Stimulated activated CD8-positive, alpha-beta memory T cell treated with anti-CD3 and anti-CD28 coated beads, Interleukin-7, amount 100 ng/mL, for 4 hours (primary cell): ENCODE measurements at places on chromosomes 3 and 15.

- DNase-seq, result no peak
Measured at GRCh38 chr15:64209680-64210334, 47.0 kb upstream of the PPIB start.

DNA sequence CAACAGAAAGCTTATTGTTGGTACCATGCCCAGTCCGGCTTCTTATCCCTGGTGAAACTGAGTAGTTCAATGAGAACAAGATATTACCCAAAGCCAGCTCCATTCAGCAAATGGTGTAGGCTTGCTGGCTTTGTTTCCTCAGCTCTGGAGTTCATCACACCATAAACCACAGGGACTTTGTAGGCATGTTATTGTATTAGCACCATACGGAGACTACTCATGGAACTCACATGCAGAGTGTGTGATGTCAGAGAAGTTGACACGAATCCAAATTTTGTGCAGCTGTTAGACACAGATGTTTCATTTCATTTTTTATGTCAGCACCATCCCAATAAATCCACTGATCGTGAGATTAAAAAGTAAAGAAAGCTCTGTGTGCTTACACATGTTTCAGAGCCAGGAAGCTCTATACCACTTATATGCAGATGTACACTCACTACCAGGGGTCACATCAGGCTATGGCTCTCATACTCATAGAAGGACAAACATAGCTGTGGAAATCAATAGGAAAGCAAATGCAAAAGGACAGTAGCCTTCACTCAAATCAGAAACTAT, 63.4 kb upstream of the LEKR1 start:
- DNase-seq, result no peak

DNA sequence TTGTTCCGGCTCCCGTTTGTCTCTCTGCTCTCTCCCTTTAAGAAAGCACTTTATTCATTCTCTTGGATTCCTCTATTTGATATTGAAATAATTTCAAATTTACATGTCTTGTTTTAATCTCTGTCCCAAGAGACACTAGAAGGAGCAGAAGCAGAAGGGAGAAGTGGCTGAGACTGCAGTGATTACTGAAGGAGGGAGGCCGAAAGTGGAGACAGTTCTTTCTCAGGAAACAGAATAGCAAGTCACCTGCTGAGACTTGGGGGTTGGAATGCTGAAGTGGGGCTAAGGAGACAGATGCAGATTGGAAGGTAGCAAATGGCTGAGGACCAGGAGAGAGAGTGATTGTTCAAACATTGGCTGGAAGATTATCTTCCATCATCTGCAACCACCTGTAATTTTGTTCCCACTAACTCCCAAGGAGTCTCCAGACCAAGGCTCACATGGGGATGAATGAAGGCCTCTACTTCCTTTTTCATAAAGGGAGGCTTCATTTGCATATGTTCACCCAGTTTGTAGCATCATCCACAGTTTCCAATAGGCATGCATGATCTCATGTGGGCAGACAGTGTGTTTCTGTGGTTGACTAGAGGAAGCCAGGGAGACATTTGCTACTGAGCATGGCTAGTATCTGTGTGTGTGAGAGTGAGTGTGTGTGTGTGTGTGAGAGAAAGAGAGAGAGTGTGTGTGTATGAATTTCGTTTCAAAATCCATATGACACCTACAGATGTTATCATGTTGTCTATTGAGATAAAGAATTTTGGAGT, 24.0 kb downstream of the LTF start:
- DNase-seq, result peak; percentile 8

DNA sequence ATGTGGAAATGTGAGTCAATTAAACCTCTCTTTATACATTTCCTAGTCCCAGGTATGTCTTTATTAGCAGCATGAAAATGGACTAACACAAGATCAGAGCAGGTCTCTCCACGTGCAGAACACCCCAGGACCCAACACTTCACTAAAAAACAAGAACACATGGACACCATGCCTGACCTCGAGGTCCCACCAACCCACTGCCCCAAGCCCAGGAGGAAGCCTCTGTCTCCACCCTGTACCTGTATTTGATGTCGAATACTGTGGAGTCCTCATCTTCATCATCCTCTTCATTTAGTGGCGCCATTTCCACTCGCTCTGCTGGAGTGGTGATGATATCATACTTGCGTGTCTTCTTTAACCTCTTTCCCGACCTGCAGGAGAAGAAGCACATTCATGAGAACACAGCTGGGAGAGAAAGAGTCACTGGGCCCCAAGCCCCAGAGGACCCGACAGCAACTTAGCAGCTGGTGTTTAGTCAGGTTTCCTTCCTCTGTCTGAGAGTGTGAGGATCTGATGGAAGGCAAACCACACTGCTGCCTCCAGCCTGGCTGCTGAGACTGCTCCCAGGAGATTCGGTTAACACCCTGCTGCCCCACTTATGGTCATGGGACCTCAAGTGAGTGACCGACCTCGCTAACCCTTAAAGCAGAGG, 25.5 kb downstream of the FAM174B start:
- DNase-seq, result no peak

- no peak for DNase-seq
Measured at GRCh38 chr3:175902226-175902625, 1043.1 kb downstream of the NAALADL2 start.

DNA sequence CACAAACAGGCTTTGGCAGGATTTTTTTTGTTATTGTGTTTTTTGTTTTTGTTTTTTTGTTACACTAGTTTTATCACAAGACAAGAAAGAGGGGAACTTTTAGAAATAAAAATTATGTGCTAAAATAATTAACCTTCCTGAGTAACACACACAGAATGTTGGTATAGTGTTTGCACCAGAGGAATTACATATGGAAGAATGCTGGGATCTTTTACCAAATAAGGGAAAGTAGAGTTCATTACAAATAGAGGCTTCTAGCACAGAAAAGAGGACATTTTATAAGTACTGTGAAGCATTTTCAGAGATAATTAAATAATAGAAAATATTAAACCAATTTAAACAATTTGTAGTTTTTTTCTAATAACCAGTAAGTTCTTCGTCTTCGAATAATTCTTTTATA, 116.0 kb downstream of the IGF1R start:
- DNase-seq, result no peak

- no peak for DNase-seq
Measured at GRCh38 chr3:76834657-76835056, 205.2 kb upstream of the ROBO2 start.

DNA sequence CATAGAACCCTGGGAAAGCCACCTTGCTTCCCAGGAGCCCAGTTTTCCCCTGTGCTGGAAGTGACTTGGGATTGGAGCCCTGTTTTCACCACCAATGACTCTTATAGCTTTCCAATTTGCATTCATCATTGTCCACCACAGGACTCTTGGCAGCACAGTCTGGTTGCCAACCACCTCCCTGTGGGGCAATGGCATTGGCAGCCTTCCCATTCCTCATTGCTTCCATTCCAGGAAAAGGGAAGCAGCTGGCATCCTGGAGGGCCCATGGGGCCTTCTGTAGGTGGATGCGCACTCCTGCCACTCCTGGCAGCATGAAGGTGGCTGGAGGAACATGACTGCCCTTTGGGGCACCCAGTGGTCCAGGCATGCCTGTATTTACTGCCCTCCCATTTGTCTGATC, 57.7 kb downstream of the FEM1B start:
- DNase-seq, result no peak

GRCh38 chr15:38216763-38217162, 35.9 kb upstream of the SPRED1 start:
- no peak for DNase-seq
